ENCODE measurements at places on chromosomes 12 and 14.

DNA sequence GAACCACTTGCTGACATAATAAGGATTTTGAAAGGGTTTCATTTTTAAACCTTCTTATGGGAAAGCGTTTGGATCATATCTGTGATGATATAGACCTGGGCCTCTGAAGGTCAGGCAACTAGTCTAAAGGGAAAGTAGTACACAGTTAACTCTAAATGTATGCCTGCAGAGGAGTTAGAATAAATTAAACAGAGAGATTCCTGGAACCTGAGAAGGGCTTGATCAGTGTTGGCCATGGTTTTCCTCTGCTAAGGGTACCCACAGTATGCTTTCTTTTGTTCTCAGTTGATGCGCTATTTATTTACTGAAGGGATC, 14.4 kb upstream of the POLR3B start:
- DNase-seq = no peak

DNA sequence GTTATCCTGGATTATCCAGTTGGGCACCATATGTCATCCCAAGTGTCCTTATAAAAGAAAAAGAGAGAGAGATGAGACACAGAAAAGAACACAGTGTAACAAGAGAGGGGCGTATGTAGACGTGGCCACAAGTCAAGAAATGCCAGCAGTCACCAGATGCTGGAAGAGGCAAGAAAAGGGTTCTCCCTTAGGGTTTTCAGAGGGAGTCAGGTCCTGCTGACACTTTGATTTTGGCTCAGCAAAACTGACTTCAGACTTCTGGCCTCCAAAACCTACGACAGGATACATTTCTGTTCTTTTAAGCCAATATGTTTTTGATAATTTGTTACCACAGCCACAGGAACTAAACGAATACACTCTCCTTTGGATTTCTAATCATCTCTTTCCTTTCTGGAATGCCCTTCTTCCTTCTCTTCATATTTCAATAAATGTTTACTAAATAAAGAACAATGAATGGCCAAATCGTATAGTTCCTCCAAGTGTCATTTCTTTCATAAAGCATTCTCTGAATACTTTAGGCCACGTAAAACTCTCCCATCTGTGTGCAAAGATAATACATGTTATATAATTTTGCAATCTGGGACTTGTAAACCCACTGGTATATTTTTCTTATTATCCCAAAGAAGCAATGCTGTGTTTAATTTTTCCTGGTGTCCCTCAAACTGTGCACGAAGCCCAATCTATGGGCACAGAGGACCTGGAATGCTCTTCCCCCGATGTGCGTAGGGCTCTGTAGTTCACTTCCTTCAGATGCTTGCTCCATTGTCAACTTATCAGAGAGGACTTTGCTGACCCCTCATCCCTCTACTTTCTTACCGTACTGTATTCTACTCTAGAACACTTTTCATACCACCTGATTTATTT, 303.6 kb downstream of the CEP128 start:
- DNase-seq = no peak

GRCh38 chr14:76708771-76709170, 52.5 kb upstream of the VASH1 start:
- DNase-seq = no peak

- no peak for DNase-seq
Measured at GRCh38 chr14:102415671-102416070, 52.9 kb downstream of the TECPR2 start.

Measured in activated CD4-positive, alpha-beta T cell treated with anti-CD3 and anti-CD28 coated beads, Interleukin-2, amount 50 U/mL, for 24 hours (primary cell).